ENCODE measurements at places on chromosomes 2 and 18. TPM values are rescaled to one million over a fixed set of nuclear protein-coding genes. Genes with fewer than 3 reads are reported as not detected.

DNA sequence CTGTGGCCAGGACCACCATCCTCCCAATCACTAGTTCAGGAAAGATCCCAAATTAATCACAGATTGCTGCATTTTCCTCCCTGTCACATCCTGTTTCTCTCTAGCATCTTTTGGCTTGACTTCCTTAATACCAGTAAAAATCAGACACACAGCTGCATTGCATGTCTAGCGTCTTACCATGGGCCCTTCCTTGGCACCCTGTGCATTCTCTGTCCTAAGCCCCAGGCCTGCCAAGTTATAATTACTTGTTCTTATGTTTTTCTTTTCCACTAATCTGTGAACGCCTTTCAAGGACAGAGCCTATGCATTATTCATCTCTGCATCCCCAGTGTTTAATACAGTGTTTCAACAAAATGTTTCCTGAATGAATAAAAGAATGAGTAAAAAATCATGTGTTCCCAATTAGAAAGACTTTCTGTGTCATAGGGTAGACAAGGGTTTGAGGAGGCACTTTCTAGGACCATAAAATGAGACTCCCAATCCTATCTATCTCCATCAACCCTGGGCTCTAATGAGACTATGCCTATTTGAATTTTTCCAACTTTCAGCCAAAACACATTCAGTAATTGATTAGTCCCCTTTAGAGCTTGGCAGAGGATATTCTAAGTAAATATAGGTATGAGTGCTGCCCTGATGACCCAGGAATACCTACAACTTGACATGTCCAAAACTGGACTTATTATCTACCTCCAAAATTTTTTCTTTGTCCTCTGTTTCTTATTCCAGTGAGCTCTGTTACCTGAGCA, 10.3 kb upstream of the NT5C1B start:
- no peak for DNase-seq

GRCh38 chr2:56209701-56210100, 25.9 kb downstream of the CCDC85A start:
- DNase-seq, result no peak

GRCh38 chr18:2219706-2220105, 351.6 kb downstream of the METTL4 start:
- DNase-seq, result no peak

GRCh38 chr2:161147856-161148255, 12.4 kb upstream of the TANK start:
- no peak for DNase-seq

- no peak for DNase-seq
These were observed 250.9 kb downstream of the OTX1 start for GRCh38 chr2:63301481-63301880.

- DNase-seq, result no peak
These were observed 27.1 kb upstream of the MAP3K20 start for GRCh38 chr2:173048522-173048896.

TOGARAM2 gene
- total RNA-seq, result 10.4 TPM

SPATA3 gene
- total RNA-seq, result not detected

MARCO gene
- total RNA-seq, result 70.6 TPM

PPM1G gene
- total RNA-seq, result 71.9 TPM
